ENCODE measurements at places on chromosomes 7 and 10.

- no peak for DNase-seq
Measured at GRCh38 chr7:2148189-2148588, 84.6 kb downstream of the MAD1L1 start.

GRCh38 chr7:152180048-152180447 lies 154.6 kb downstream of the GALNT11 start:
- DNase-seq, result no peak

- no peak for DNase-seq
Measured at GRCh38 chr7:68699090-68699711, 899.1 kb upstream of the AUTS2 start.

- DNase-seq, result no peak
Measured at GRCh38 chr7:56092789-56093531, at the start of gene PHKG1. TSS of gene PHKG1 (minus strand) at chr7:56092952. CDS start at chr7:56088941, 4,011 bp downstream.

GRCh38 chr7:119996634-119997033 lies 276.3 kb upstream of the KCND2 start:
- no peak for DNase-seq

- DNase-seq, result no peak
Measured at GRCh38 chr7:131562941-131563340, 6.5 kb upstream of the PODXL start.

DNA sequence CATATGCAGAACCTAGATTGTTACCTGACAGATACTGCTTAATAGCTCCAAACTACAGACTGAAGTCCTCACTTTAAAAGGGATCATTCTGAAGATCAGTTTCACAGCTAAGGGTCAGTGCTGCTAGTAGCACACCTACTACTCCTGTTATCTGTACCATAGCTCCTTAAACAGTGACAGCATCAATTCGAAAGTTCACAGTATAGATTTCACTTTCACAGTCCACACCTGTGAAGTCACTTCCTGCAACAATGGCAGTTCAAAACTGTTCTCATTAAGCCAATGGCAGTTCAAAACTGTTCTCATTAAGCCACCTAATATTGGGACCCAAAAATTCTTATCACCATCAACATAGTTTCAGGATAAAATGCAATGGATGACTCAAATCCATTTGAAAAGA lies 10.7 kb upstream of the FHIP2A start:
- no peak for DNase-seq

- no peak for DNase-seq
Measured at GRCh38 chr10:31816318-31816717, 112.3 kb downstream of the ARHGAP12 start.

DNA sequence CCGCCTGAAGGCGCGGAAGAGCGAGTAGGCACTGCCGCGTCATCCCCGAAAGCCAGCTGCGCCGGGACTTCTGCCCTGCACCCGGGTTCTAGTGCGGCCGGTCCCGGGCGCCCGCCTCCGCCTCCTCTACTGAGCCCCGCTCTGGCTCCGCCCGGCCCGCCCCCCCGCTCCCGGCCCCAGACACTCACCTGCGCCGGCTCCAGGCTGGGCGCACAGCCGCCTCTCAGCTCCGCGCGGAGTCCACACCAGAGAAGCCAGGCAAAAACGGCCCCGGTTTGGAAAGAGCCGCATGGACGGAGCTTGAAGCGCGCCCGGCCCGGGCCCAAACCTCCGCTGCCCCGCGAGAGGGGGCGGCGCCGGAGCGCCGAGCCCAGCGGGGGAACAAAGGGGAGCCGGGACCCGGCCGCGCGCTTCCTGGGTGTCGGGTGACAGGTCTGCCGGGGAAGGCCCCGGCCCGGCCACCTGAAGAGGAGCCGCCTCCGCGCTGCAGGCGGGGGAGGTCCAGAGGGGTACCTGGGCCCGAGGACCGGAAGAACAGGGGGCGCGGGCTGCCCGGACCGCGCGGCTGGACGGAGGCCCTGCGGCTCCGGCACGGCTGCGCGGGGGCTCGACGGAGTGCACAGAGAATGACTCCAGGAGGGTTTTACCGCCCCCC lies 168.2 kb downstream of the NRF1 start:
- no peak for DNase-seq

DNA sequence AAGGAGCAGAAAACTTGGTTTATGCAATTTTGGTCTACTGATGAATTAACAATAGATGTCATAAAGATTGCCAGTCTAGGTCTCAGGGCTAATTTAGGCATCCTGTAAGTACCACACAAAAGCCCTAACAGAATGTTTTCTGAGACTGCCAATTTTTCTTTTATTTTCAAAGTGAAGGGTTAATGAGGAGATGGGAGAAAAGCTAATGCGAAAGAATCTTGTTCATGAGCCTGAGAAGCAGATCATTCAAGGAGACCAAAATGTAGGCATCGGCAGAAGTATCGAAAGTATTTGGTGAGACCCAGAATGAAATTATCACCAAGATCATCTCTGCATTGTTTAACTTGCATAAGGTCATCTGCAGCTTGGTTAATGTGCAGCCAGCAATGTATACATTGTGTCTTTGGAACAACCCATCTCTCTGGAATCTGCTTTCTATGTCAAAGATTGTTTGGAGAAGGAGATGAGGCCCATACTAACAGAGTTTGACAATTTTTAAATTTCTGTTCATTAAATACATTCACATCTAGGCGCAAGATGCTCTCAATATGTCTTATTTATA lies 163.3 kb upstream of the GLI3 start:
- DNase-seq, result no peak

DNA sequence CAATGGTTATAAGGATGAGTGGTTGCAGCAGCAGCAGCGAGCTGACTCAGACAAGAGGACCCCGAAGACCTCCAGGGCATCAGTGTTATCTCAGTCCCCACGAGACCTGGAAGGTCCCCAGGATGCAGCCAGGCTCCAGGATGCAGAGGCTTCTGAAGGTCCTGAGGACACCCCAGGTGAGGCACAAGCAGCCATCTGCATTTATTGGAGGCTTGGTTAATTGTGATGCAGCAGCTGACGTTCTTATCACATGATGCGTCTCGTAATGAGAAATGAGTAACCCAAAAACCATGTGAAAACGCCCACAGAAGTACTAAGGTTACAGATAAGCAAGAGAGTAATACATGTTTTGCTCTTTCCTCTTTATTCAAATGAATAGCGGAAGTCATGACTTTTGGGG lies 17.4 kb downstream of the C7orf57 start:
- DNase-seq, result no peak

GRCh38 chr10:61662794-61663259 lies at the start of gene CABCOCO1:
TSS of gene CABCOCO1 (plus strand) at chr10:61662929. CDS start at chr10:61662973, 44 bp downstream.
- no peak for DNase-seq

DNA sequence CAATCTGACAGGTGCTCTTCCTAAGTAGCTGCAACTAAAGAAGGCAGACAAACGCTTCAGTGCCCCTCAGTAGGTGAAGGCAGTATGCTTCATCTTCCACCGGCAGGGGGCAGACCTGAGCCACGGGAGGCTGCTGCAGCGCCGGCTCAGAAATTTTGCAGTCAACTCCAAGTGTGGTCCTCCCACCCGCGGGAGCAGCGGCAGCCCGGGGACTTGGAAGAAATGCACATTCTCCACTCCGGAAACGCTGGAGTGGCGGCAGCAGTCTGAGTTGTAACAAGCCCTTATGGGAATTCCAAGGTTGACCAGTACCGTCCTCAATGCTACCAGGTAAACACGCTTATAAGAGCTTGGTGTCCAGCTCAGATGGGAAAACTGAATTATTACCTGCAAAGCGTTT lies 3.4 kb downstream of the IGFBP3 start:
- peak; percentile 66 for DNase-seq

DNA sequence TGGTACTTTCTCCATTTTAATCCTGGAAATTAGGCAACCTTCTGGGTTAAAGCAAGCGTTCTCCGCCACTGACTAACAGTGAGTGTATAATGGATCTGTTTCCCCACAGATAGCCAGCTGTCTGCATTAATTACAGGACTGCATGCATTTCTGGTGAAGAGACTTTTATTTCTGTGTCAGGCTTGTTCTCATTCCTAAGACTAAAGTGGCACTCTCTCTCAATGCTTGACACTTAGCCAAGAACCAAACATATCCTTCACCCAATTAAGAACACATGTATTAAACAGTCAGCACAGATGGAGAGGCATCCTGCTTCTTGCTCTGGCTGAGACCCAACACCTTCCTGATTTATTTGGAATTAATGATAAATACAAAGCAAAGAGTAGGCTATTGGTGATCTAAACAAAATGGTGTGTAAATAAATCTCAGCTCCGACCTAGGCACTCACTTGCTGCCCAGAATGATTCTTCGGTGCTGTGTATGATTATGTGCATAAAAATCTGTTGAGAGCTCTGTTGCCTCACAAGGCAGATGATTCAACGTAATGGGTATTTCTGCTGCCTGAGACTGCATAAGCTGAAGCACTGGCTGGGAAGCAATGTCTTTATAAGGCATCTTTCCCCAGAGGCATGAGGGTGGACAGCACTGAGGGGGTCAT lies 16.8 kb downstream of the CALU start:
- DNase-seq, result no peak

- no peak for DNase-seq
Measured at GRCh38 chr10:8052341-8052955, 2.0 kb upstream of the GATA3 start.

DNA sequence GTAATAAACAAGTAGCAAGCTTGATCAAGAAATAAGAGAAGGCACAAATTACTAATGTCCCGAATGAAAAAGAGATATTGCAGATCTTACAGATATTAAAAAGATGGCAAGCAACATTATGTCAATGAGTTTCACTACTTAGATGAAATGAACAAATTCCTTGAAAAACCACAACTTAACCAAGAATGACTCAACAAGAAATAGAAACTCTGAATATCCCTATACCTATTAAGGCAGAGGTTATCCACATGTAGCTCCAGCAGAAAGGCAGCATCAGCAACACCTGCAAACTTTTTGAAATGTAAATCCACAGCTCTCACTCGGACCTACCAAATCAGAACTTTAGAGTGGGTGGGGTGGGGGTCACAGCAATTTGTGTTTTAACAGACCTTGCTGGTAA lies 33.6 kb downstream of the PDE1C start:
- no peak for DNase-seq

- DNase-seq, result no peak
Measured at GRCh38 chr7:105689067-105689819, 108.0 kb upstream of the EFCAB10 start.

Data from activated T-cell treated with anti-CD3 and anti-CD28 coated beads for 48 hours (primary cell).